Common myeloid progenitor, CD34-positive (primary cell): ENCODE measurements at places on chromosomes 12 and 14.

- no peak for DNase-seq
Measured at GRCh38 chr12:26318661-26319068, 123.3 kb downstream of the SSPN start.

- DNase-seq: no peak
Measured at GRCh38 chr14:77738559-77739250, 22.3 kb downstream of the SNW1 start.

- no peak for DNase-seq
Measured at GRCh38 chr14:79663453-79663852, 547.9 kb downstream of the DIO2 start.

GRCh38 chr12:83676781-83677295 is 990.1 kb downstream of the TMTC2 start:
- no peak for DNase-seq
